ENCODE measurements at places on chromosomes 12 and 14.

DNA sequence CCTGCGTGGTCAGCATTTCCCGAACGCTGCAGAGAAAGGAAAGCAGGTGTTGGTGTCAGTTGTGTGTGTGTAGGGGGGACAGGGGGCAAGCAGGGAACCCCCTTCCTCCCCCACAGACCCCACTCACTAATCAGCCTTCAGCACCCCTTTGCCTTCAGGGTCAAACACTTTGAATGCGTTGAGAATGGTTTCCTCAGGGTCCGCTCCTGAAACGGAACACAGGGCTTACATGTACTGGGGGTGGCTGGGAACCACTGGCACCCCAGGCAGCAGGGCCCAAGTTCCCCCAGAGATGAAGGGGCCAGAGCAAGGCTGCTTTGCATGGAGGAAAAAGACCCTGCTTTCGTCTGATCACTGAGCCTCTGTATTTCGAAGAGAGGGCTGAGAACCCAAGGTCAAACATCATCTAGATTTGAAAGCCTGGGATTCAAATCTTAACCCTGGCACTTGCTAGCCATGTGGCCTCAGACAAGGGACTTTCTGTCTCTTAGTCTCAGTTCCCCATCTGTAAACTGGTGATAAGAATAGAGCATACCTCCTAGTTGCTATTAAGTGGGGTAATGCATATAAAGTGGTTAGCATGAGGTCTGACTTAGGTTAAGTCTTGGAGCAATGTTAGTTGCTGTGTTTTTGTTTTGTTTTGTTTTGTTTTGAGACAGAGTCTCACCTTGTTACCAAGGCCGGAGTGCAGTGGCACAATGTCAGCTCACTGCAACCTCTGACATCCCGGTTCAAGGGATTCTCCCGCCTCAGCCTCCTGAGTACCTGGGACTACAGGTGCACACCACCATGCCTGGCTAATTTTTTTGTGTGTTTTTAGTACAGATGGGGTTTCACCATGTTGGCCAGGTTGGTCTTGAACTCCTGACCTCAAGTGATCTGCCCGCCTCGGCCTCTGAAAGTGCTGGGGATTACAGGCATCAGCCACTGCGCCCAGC lies 7.0 kb downstream of the MYL2 start:
- no peak for DNase-seq

- no peak for DNase-seq
Measured at GRCh38 chr12:9043766-9044165, 54.4 kb downstream of the KLRG1 start.

GRCh38 chr14:31405106-31405505 lies 15.2 kb downstream of the HEATR5A start:
- no peak for DNase-seq

GRCh38 chr12:109588461-109589239 lies 15.1 kb downstream of the MVK start:
- no peak for DNase-seq

- DNase-seq: no peak
Measured at GRCh38 chr14:23043754-23044153, 1.7 kb downstream of the PSMB11 start.

DNA sequence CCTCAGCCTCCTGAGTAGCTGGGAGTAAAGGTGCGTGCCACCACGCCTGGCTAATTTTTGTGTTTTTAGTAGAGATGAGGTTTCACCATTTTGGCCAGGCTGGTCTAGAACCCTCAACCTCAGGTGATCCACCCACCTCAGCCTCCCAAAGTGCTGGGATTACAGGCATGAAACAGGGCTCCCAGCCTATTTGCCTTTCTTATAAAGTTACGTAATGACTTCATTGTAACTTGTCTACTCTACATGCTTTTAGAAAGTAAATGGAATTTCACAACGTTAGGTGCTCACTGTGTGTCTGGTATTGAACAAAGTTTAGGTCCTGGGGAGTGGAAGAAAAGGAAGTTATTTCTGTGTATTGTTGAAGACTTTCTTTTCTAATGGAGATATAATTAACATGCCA lies 12.5 kb downstream of the CFAP251 start:
- no peak for DNase-seq

DNA sequence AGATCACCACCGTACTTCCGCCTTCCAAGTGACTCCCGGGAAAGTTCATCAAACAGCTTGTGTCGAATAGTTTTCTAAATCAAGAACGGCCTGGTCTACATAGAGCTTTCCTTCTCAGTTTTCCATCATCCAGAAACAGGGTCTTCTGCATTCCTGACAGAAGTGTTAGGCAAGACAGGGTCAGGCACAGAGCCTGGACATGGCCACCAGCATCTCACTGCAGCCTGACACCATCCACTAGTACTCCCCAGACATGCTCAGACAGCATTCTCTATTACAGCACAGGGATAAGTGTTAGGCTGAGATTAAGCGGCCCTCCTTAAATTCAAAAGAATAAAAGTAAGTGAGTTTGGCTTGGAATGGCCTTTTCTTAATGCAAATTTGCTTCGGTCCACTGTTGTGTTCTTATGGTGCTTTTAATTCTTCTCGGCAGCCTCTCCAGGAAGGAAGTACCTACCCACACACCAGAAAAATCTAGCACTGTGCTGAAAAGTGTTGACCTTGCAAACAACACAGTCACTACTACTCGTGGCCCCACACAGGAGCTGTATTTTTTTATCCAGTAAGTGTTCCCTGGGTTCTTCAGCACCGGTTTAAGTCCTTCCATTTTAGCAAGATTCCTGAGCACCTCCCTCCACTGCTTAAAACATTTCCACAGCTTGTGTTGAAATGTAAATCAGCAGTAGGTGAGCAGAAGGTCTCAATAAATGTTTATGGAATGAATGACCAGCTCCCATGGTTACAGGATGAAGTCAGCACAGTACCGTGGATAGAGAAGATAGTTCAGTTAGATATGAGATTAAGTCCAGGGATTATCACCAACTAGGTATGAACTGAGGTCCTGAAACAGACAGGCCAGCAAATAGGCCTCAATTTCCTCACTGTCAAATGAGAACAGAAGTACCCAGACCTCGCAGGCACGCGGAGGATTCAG lies 44.1 kb downstream of the SETD3 start:
- DNase-seq: no peak

Measured in LNCaP clone FGC (cell line).